Inflammatory macrophage treated with lipopolysaccharide for 4 hours (primary cell): ENCODE measurements at places on chromosomes 16 and 17.
A peak's percentile ranks its signal among the peaks of the same experiment; 100 is the strongest.

DNA sequence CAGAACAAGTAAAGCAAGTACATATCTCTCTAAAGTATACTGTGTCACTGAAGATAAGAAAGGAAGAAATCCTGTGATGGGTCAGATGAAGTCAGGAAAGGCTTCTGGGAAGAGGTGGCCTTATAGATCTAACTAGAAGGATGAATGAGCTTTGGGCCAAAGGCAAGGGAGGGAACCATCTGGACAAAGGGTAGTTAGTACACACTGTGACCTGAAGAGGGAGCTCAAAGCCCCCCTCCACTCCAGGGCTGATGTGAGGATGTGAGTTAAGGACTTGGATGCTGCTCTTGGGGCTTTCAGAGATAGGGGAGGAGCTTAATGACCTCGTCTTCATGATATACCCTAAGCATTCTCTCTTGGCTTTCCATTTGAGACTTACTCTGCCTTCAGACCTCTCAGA is 185.3 kb upstream of the CACNG3 start:
- DNase-seq = peak; percentile 38

GRCh38 chr16:74586948-74587347 is 20.0 kb downstream of the GLG1 start:
- no peak for DNase-seq

DNA sequence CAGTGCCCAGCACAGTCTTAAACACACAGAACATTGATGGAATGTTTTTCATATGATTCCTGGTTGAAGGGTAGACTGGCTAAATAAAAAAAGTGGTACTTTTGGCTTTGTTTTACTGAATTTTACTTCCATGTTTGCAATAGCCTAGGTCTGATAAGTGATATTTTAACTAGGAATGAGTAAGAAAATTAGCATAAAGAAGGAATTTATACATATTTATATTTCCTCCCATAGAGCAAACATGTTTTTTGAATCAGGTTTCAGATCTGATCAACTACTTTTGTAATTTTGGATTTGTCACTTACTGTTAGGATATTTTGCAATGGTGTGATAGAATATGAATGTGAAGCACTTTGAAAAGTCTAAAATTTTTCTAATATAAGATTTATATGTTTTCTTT is 7.2 kb downstream of the NF1 start:
- DNase-seq = no peak

DNA sequence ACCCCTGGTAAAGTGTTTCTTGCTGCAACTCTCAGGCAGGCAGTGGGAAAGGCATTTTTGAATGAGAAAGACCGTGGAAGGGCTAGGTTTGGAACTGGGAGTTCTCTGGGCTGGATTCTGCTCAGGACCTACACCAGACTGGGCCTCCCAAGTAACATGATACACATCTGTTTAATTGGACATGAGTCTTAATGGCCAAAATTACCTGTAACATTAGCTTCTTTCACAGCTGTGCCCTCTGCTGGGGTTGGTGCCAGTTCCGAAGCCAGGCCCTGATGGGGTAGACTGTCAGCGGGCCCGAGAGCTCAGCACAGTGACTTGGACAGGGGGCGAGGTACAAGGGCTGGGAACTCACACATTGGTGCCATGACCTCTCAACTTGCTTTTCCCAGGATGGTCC is 118.9 kb upstream of the IRX3 start:
- no peak for DNase-seq

- DNase-seq = peak; percentile 70
Observed at GRCh38 chr16:19559242-19559910, 3.9 kb downstream of the VPS35L start.

DNA sequence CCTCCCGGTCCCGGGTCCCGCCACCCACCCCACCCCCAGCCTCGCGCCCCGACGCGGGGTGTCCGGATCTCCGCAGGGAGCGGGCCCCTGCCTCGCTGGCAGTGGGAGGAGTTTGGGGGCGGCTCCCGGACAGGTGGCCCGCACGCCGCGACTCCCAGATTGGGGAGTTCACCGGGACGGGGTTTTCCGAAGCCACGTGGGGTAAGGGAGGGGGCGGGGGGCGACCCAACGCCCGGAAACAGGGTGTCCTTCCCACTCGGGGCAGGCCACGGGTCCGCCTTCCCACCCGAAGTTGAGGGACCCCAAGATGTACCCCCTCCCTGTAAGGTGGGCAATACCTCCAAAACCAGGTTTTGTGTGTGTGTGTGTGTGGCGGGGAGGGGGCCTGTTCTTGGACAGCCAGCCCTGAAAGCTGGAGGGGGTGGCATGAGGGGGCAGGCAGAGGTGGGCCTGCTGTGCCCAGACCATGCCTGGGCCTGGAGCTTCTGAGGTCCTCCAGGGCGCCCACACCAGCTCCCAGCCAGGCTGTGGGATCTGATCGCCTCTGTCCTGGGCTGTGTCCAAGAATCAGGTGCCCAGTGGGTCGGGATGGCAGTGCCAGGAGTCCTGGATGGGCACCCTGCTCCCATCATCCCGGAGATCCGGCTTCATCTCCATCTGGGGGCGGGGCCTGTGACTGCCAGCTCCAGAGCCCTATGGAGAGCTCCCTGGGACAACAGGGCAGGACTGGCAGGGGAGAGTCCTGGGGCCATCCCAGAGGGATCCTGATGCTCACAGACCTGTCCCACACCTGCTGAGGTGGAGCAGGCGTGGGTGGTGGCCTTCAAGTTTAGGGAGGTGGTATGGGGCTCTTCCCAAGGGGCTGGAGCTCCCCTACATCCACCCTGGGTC is 767 bp downstream of the SYNGR2 start:
- DNase-seq = peak; percentile 28

DNA sequence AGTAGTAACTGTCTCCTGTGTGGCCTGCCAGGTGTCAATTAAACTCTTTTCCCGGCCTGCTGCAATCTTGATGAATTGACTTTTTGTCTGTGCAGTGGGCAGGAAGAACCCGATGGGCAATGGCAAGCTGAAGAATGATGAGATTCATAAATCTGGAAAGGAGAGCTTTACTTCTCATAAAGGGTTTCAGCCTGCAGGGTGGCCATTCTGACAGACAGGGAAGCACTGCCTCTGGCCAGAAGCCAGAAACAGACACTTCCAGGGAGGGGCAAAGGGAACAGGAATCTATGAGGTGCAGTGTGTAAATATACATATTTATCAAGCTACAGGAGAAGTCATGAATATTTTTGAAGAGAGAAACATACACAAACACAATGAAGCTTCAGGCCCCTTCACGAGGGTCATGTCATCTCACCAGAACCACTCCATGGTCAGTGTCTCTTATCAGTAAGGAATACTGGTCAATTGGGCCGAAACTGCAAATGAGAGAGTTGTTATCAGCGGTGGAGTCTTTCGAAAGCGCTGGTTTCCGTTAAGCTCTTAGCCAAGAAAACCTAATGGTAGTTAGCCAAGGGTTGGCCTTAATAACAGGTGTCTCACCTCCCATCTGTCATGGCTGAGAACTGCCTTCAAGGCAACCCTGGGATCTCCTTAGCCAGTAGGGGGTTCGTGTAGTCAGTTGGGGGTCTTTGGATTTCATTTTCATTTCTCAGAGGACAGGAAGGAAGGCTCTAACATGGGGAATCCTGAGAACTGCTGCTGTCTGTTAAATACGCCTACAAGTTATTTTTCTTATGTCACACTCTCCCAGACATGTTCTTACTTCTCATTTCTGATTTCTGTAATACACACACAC is 1.2 kb upstream of the NARF start:
- DNase-seq = peak; percentile 65

- DNase-seq = no peak
Observed at GRCh38 chr16:57479976-57480753, 6.1 kb downstream of the DOK4 start.

DNA sequence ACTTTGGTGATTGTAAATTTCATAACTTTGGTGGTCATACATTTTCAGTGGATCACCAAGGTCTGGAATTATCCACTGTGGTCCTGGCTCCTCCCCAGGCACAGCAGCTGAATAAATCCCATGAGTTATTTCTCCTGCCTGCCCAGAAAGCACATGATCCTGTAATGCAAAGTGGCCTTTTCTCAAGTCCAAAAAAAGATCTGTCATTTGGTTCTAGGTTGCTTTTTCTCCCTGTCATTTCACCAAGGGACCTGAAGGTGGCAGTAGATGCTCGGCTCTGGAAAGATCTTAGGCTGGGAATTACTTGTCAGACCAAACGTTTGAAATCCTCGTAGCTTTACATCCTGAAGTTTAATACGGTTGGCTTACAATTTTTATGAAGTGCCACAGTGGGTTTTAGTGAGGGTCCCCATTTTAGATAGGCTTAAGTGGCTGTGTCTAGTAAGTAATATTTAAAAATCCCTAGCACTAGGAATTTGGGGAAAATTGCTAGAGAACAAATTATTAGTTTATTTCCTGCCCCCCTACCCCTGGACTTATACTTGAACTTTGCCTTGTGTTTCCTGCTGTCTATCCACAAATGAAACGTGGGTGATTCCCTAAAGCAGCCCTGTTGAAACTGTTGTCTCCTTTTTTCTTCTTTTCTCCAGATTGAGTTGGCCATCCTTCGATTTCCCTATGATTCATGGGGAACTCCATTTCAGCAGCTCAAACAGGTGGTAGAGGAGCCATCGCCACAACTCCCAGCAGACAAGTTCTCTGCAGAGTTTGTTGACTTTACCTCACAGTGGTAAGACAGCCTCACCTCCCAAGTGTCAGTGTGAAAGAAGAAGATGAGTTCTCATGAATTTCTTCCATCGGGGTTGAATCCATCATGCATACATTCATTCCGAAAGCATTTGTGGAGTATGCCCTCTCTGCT is 111.7 kb downstream of the MAP2K6 start:
- DNase-seq = peak; percentile 30

- peak; percentile 9 for DNase-seq
Observed at GRCh38 chr17:19579867-19580565, 46.4 kb downstream of the SLC47A1 start.

DNA sequence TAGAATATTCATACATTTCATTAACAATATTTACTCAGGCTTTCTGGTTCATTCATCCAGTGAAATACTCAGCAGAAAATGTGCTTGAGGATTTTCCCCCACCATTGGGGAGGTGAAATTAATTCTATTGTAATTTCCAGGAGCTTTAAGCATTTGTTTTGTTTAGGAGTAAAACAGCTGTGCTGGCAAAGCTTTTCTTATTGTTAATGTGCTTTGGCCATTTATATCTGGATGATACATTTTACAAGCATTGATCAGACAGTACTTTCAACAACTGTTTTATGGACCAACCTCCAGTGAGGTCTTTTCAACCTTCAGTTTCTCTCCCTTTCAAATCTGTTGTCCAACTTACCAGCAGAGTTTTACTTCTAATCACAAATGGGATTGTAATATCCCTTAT is 672.4 kb downstream of the CDH11 start:
- no peak for DNase-seq

- peak; percentile 76 for DNase-seq
Observed at GRCh38 chr16:50578137-50578536, 29.9 kb downstream of the NKD1 start.

DNA sequence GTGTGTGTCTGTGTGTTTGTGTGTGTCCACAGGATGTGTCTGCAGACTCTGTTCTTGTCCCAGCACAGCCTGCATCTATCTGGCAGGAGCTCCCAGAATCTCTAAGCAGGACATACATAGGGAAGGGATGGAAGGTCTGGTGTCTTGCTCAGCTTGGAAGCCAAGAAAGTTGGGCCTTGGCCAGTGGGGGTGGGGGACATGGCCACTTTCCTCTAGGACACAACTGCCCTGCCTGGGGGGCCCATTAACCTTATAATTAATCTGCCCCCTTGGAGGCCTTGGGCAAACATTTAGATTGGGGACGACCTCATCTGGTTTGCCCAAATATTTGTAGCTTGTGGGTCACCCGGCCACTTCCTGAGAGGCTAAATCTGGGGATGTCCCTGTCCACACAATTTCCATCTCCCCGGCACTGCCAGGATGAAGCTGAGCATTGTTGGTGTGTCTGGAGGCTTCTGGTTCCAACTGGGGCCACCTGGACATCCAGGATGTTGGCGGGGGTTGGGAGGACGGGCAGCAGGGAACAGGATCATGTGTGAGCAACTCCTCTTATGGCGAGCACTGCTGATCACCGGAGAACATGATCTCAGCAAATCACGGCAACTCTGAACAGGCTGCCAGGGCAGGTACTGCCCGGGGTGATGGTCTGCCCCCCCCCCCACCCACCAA is 17.2 kb upstream of the FOXF1 start:
- no peak for DNase-seq

GRCh38 chr16:9068886-9069285 is 22.6 kb upstream of the HAPSTR1 start:
- DNase-seq = no peak

- DNase-seq = no peak
Observed at GRCh38 chr16:68737730-68738629, 888 bp downstream of the CDH1 start.

GRCh38 chr17:66665194-66665593 is 169.7 kb upstream of the CACNG5 start:
- no peak for DNase-seq

- DNase-seq = no peak
Observed at GRCh38 chr16:85254051-85254450, 141.8 kb upstream of the CIBAR2 start.

GRCh38 chr16:49250689-49251088 is 30.9 kb downstream of the CBLN1 start:
- DNase-seq = no peak

DNA sequence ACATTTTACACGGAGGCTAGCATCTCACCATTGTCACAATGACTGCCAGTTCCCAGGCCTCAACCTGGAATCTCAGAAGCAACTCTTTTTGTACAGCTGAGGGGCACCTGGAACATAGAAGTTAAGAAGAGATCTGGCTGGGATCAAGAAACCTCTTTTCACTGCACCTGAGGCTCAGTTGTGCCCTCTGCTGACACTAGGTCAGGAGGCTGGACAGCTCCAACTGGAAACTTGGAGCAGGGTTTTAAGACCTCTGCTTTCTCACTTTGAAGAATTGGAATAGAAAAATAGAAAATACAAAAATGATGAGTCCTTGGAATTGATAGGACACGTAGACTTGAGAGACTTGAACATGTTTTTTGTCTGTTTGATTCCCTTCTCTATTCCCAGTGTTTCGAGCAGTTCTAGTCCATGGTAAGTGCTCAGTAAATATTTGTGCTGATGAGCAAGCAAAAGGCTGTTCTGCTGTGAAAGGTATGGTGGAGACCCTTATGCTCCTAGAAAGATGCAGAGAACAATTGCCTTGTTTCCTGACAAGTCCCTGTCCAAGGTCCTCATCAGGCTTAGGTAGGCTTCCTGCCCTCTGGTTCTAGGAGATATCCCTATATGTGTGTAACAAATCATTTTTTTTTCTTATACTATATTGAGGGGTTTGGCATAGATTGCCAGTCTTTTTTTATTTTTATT is 13.6 kb upstream of the PPM1D start:
- DNase-seq = peak; percentile 28

GRCh38 chr17:64130559-64131001 is 636 bp upstream of the ERN1 start:
- peak; percentile 96 for DNase-seq

DNA sequence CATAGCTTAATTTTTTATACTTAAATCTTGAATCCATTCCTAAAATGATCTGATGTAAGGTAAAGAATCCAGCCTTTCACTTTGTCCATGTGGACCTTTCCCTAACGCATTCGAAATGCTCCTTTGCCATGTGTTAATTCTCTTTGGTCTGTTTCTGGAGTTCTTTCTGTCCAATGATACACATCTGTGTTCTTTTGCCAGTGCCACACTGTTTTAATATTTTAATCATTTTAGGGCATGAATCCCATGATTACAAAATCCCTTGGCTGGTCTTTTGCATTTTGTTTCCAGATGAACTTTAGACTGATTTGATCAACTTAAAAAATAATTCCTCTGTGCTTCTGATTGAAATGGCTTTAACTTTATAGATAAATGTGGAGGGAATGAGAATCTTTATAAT is 74.1 kb downstream of the NTN1 start:
- no peak for DNase-seq

GRCh38 chr16:72612256-72612655 is 435.7 kb downstream of the ZFHX3 start:
- DNase-seq = no peak

- DNase-seq = peak; percentile 93
Observed at GRCh38 chr16:81752225-81752875, 26.7 kb upstream of the PLCG2 start.
